ENCODE measurements at places on chromosomes 12 and 14.

- DNase-seq: no peak
These were observed 116.4 kb downstream of the PTGER2 start for GRCh38 chr14:52430474-52430873.

DNA sequence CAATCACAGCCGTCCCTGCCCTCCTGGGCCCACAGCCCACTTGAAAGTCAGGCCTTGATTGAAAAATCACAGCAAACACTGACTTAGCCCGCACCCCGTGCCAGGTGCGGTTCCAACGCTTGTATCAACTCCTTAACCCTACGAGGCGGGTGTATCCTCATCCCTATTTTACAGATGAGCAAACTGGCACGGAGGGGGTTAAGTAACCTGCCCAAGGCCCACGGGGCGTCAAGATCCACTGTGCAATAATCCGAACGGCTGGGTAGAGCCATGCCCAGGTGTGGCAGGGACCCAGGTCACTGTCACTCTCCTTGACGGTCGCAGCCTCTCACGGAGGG, 583 bp downstream of the DNAH10 start:
- DNase-seq: no peak

DNA sequence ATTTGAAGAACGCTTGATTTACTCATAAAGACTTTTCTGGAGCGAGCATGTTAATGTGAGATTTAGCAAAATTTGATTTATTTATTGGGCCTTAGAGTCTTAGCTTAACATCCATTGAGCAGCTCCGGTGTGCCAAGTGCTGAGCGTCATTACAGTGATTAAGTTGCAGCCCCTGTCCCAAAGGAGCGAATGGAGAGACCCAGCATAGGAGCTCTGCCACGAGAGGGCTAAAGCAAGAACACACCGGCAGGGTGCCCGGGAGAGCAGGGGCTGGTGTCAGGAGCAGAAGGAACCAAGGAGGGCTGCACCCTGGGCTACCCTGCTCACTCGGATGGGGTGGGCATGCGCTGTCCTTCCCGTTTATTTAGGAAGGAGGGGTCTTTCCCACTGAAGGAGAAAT, 50.6 kb downstream of the PPP2R5C start:
- no peak for DNase-seq

GRCh38 chr12:38484821-38485449, 168.4 kb downstream of the ALG10B start:
- no peak for DNase-seq

- no peak for DNase-seq
These were observed 355.5 kb downstream of the SNAPC1 start for GRCh38 chr14:62117751-62118105.

Data from right forelimb (tissue), 1 donor.